Thoracic aorta (tissue), 2 donors: ENCODE measurements at places on chromosomes 16 and 17. TPM values are rescaled to one million over a fixed set of nuclear protein-coding genes. Genes with fewer than 3 reads are reported as not detected.

The HIC1 gene
- 53.9 TPM for total RNA-seq

The KRTAP4-5 gene
- total RNA-seq, result not detected

The PPM1E gene
- total RNA-seq, result not detected

The DNAI2 gene
- total RNA-seq, result not detected

The CCL2 gene
- total RNA-seq, result 324 TPM

The ENO3 gene
- total RNA-seq, result 2.7 TPM

The TMEM100 gene
- total RNA-seq, result 2.2 TPM

The COX10 gene
- total RNA-seq, result 8.7 TPM

The CNTNAP4 gene
- not detected for total RNA-seq

The VTN gene
- 1.1 TPM for total RNA-seq

The PRSS53 gene
- total RNA-seq, result 10.6 TPM

- no peak for DNase-seq
These were observed 47.8 kb upstream of the ZC3H18 start for GRCh38 chr16:88522276-88522949.

GRCh38 chr17:81905424-81905875 lies 3.4 kb downstream of the NPB start:
- no peak for DNase-seq

DNA sequence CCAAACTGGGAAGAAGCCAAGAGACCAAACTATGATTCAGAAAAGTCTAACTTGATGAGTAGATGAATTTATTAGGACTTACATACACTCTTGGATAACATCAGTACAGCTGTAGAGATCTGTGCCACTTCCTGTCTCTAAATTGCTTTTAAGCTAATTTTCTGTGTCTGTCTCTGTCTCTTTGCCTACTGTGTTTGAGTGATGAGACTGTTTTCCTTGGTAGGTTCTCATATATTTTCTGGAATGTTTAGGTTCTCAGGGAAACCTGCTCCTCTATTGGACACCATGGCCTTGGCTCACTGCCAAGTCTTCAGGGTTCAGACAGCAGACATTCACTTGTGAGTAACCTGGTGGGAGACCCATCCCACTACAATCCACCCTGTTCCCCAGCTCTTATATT lies 103.5 kb upstream of the KIF2B start:
- DNase-seq, result no peak

DNA sequence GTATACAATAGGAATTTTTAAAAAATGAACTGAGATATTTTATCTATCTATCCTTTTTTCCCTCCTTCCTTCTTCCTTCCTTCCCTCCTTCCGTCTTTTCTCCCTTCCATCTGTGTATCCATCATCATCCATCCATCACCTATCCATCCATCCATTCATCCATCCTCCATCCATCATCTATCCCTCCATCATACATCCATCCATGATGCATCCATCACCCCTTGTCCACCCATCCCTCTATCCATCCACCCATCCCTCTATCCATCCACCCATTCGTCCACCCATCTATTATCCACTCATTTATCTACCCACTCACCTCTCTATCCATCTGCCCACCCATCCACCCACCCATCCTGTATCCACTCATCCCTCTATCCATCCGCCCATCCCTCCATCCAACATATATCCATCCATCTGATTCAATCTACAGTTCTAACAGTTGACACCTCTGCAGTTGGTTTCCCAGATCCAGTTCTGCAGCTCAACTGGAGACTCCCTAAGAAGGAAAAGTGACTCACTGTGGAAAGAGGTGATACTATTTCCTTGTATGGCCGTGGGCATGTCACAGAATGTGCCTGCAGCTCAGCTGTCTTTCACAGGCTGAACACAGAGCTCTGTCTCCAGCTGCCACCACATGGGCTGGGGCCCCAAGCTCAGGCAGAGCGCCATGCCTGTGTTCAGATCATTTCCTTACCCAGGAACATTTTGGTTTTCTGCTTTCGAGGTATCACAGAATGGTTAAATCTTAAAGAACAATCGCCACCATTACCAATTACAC lies 130.8 kb downstream of the XYLT1 start:
- no peak for DNase-seq

- no peak for DNase-seq
These were observed 16.8 kb upstream of the MTSS2 start for GRCh38 chr16:70702624-70703023.

DNA sequence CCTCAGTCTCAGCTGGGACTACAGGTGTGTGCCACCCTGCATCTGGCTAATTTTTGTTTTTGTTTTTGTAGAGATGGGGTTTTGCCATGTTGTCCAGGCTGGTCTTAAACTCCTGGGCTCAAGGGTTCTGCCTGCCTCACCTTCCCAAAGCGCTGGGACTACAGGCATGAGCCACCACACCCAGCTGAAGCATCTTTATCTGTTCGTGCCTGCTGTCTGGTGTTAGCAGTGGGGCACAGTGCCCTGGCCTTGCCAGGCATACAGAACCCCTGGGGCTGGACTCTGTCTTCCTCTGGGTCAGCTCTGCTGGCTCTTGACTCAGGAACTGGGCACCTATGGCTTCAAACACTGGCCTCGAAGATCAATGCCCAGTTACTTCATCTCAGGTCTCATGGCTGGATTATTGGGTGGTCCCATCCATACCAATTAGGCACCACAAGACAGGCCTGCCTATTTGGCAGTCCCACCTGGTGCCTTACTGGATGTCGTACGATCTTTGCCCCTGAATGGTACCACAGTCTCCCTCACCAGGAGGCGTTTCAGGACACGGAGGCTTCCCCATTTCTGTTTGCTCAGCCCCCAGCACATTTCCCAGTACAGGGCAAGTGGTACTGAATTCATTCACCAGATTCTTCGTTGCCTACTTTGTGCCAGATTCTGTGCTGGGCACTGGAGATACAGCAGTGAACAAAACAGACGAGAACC lies 99.3 kb downstream of the RAB11FIP4 start:
- no peak for DNase-seq

GRCh38 chr17:7328840-7329373 lies at the start of gene NEURL4:
Gene NEURL4 (minus strand): TSS chr17:7329335. CDS start chr17:7329312, 23 bp downstream.
- no peak for DNase-seq

DNA sequence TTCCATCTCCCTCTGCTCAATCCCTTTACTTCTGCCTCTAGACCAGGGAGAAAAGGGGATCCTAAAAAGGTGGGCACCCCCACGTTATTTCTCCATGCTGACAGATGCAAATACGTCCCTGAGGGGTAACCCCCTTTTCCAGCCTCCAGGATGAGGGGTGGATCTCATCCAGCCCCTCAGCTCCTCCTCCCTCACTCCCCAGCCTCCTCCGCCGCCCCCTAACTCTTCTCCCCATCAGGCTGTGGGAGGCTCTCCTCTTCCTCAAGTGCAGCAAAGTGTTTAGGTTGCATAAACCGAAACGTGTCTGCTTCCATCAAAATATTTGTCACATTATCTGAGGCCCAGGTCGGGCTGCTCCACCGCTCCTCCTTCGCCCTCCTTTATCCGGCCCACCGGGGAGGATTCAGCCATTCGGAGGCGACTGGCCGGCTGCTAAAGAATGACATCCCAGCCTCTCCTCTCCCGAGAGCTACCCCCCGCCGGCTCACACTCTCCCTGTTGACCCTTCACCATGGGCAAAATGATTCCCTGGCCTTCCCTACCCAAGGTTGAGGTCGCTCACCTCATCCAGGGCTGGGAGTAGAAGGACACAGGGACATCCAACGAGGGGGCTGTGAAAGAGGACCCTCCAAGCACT lies 1.2 kb upstream of the C1QL1 start:
- no peak for DNase-seq

GRCh38 chr17:35790841-35791240 lies 4.6 kb downstream of the MMP28 start:
- no peak for DNase-seq

- no peak for DNase-seq
These were observed 72.6 kb upstream of the METRNL start for GRCh38 chr17:83006515-83007455.

DNA sequence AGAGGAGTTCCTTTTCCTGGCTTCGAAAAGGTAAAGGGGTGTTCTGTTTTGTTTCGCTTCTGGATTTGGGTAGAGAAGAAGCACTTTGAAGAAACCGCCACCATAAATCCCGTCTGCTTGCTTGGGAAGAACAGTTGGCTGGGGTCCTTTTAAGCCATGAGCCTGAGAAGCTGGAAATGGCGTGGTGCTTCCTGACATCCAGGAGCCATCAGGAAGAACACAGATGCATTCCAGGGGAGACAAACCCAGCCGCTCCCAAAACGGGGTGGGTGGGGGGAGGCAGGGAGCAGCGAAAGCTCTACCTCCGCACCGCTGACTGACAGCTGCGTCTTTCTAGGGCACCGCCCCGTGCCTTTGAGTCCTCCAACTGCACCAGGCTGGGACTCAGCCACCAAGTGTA lies 91.6 kb downstream of the ZDHHC7 start:
- DNase-seq, result no peak

- no peak for DNase-seq
These were observed 53.6 kb downstream of the GPRC5B start for GRCh38 chr16:19830902-19831560.

- no peak for DNase-seq
These were observed 223.2 kb upstream of the PSMD7 start for GRCh38 chr16:74073456-74073855.

- no peak for DNase-seq
These were observed 2.0 kb downstream of the PRAC2 start for GRCh38 chr17:48725004-48725287.

DNA sequence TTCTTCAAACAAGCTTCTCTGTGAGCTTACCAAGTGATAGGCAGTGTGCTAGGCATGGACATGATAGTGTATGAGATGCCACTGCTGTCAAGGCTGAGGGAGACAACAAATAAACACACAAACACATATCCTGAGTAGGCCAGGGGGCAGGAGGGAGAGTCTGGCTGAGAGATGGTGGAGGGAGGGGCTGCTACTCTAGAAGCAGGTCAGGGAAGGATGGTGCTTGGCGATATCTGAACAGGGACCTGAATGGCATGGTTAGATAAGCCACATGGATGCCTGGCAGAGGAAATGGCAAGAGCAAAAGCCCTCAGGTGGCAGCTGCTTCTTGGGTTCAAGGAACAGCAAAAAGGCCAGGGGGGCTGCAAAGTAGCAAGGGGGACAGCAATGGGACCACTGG lies 8.6 kb upstream of the CHST6 start:
- no peak for DNase-seq

DNA sequence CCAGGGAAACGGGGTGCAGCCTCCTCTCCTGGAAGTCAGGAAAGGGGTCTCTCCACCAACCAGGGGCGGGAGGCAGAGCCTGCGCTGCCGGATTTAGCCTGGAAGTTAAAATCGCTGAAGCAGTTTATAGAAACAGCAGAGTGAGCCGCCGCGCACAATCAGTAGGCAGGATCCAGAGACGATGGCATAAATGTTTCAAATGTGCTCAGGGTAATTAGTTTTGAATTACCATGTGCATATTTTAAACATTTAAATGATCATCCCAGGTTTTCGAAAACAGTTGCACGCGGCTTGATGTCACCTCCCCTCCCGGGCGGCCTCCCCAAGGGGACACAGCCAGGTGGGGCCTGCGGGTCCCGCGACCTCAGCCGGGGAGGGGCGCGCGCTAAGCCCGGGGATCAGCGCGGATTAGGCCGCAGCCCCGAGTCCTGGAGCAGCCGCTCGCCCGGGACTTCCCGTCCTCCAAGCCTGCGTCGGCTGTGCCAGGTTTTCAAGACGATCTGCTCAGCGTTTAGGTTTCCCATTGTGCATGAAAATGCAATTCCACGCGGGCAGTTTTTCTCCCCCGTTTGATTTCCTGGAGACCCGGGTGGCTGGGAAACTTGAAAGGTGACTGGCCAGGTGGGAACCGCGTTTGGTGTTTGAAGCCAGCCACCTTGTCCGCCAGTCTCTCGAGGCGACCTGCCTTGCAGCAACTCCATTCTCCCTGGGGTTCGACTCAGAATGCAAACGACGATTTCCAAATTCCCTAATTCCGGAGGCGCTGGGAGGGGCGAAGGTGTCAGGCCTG lies 78.3 kb downstream of the RPA1 start:
- DNase-seq, result no peak

DNA sequence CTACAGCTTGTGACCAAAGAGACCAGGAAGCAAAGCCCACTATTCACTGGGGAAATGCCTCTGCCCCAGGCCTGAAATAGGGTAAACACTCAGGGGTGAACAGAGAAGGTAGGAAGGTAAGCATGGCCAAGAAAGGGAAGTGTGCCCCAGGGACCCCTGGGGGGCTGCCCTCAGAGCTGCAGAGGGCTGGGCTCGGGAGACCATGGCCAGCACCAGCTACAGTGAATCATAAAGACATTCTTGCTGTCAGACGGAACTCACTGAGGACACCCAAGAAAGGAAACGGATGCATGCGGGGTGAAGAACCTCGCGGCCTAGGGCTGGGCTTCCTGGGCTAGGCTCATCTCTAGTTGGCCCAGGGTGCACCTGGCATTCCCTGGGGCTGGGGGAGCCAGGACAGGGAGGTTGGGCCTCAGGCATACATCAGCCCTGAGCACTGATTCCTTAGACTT lies 9.6 kb downstream of the HIC1 start:
- no peak for DNase-seq

- no peak for DNase-seq
These were observed 163.7 kb downstream of the MAF start for GRCh38 chr16:79436885-79437284.

- DNase-seq, result no peak
These were observed 693.4 kb downstream of the TOX3 start for GRCh38 chr16:51853586-51853985.

GRCh38 chr17:78268191-78268874 lies 36.9 kb downstream of the TMEM235 start:
- no peak for DNase-seq

DNA sequence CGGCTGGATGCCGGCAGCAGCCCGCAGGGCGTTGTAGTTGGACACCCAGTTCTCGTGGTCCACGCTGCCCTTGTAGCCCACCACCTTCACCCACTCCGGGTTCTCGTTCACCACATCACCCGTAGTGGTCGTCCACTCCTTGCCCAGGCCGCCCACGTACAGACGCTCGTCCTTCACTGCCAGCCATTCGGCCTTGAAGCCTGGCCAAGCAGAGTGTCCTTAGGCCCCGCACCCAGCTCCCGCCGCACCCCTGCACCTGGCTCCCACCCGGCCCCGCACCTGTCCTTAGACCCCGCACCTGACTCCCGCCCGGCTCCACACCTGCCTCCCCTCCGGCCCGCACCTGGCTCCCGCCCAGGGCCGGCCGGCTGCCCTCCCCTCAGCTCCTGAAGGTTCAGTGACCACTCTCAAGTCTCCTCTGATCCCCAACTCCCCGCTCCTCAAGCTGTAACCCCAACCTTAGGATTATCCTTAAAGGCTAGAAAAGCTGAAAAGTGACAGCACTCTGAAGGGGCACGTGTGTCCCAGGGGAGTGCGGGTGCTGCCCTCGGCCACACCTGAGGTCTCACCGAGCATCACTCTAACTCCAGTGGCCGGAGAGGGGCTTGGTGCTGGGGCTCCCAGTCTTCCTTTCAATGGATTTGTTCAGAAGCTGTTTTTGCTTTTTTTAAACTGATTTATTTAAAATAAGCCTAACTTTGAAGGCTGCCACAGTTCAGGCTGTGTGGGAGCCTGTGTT lies 14.4 kb downstream of the CANT1 start:
- no peak for DNase-seq
